Central memory CD4-positive, alpha-beta T cell (primary cell): ENCODE measurements at places on chromosomes 11 and 22.

DNA sequence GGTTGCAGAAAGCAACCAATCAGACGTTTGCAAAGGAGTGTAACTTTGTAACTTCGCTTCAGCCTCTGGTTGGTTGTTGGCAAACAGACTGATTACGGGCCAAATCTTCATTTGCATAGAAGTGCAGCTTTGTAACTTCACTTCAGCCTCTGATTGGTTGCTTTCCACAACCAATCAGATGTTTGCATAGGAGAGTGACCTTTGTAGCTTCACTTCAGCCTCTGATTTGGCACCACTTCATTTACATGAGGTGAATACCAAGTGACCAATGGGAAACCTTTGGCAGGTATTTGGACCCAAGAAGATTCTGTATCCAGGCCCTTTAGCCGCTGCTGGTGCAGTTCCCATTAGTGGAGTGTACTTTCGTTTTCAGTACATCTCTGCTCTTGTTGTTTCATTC, 16.0 kb downstream of the USP47 start:
- DNase-seq = peak; percentile 31

DNA sequence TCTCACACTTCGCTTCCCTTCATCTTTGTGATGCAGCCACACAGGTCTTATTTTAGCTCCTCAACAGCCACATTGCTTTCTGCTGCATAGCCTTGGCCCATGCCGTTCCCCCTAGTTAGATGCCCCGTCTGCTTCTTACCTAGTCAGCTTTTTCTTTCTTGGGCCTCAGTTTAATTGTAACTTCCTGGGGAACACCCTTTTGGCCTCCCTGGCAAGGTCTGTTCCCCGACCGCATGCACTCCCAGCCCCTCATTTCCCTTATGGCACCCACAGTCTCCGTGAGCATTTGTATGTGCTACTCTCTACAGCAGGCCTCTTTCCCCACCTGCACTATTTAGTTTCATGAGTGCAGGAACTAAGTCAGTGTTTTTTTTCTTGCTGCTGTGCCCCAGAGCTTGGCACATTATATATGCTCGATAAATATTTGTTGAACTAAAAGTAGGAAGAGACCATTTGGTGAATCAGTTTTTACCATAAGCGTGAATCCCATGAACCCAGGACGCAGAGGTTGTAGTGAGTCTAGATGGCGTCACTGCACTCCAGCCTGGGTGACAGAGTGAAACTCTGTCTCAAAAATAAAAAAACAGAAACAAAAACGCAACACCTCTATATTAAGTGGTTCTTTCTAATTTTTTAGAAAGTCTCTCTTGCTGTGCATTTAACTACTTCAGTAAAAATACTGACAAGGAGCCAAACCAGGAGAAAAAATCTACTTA, 38.5 kb downstream of the TNRC6B start:
- peak; percentile 55 for DNase-seq

GRCh38 chr11:336659-337198, 16.1 kb upstream of the IFITM3 start:
- no peak for DNase-seq

DNA sequence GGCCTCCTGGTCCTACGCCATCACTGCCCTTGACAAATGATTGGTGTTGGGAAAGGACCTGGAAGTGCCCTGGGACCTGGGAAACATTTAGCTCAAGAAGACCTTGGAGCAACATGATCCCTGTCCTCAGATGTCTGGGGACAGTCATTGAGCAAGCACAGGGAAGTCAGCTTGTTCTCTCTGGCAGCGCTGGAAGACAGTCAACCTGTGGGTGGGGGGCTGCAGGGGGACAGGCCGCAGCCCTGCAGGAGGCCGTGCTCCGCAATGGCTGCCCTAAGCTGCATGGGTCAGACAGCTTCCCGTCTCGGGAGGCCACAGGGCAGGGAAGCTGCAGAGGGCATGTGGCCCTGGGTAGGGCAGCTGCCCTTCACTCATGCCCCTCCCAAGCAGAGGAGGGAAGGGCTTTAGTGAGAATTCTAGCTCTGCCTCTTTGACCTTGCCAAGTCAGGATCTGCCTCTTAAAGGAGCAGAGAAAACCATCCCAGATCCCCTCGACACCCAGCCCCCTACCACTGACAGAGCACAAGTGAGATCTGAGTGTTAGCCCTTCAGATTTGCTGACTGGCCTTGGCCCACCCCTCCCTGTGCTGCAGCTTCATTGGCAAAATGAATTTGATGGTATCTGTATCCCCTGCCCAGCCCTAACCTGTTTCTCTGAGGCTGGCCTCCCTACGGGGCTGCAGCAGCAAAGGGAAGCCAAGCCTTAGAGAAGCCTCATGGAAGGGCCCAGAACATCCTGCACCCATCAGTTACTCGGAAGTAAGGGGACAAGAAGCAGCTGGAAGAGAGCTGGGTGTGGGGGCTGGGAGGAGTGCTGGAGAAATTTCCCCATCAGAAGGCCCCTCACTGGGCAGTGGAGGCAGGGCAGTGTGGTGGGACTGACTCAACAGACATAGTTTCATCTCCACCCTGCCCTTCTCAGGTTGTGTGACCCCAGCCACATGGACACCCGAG, 6.2 kb upstream of the SREBF2 start:
- no peak for DNase-seq

DNA sequence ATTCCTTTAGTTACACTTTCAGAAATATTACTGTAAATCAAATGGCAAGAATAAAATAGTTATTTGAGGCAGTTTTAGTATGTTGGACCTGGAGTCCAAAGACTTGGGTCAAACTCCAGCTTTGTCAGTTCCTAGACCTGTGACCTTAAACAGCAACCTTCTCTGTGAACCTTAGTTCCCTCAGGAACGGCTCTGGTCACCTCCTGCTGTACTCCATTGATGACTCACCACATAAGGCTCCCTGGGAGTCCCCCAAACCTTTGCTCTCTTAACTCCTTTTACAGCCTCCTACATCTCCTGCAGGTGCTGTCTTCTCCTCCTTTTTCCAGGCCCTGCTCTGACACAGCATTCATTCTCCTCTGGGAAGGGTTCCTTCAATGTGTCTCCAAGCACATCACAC, 29.1 kb downstream of the LIMK2 start:
- no peak for DNase-seq

DNA sequence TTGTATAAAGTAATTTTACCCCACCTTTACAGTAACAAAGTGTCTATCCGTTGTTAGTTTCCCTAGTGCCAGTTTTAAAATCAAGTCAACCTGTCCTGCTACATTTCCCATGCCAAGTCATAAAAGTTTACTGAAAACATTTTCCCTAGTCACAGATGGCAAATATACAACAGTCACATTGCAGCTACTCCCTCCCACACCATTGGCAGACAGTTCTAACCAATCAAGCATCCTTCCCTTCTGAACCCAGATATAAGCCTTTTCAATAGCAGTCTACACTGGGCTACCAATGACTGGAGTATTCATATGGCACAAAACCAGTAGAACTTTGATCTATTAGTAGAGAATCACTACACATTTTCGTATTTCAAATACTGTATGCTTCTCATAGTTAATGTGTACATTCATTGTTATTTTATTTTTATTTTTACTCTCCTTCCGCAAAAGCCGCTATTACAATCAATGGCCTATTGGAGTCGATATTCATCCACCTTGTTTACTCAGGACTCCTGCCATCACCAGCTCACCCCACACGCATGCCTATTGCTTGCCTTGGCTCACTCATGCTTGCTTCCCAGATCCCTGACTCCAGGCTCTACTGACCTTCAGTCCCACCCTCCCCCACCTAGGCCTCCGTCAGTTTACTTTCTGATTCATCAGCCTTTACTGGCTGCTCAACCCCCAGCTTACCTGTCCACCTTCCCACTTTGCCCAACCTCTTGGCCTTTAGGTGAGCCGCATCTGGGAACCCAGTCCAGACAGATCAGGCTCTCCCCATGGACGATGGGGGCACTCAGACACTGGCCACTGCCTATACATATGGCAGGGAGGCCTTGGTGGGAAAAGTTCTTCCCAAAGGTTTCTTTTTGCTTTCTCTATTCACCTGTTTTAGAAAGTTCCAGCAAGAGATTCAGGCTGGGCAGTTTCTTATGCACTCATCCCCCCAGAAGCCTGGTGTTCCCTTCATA, 408.4 kb downstream of the SOX6 start:
- no peak for DNase-seq

DNA sequence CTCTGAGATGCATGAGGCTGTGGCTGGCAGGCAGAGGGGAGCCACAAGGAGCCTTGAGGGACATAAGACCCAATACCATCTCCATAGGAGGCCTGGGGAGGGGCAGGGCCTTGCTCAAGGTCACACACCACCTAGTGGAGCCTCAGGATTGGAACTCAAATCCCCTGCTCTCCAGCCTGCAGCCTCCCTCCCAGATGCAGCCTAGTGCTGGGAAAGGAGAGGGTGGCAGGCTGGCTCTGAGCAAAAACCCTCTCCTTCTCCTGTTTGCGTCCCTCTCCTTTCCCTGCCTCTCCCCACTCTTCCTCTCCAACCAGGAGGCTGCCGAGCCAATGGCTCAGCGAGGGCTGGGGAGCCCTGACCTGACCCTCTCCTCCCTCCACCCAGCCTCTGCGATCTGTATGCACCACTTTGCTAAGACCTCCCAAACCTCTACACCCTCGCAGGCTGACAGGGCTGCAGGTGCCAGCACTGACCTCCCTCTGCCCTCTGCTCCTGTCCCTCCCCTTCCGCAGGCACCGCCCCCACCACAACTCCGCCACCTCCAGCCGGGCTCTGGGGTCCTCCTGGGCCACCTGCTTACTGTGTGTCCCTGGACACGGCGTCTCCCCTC, 14.7 kb downstream of the IGLL1 start:
- DNase-seq = no peak

- no peak for DNase-seq
Measured at GRCh38 chr11:79059141-79059540, 381.7 kb downstream of the TENM4 start.

DNA sequence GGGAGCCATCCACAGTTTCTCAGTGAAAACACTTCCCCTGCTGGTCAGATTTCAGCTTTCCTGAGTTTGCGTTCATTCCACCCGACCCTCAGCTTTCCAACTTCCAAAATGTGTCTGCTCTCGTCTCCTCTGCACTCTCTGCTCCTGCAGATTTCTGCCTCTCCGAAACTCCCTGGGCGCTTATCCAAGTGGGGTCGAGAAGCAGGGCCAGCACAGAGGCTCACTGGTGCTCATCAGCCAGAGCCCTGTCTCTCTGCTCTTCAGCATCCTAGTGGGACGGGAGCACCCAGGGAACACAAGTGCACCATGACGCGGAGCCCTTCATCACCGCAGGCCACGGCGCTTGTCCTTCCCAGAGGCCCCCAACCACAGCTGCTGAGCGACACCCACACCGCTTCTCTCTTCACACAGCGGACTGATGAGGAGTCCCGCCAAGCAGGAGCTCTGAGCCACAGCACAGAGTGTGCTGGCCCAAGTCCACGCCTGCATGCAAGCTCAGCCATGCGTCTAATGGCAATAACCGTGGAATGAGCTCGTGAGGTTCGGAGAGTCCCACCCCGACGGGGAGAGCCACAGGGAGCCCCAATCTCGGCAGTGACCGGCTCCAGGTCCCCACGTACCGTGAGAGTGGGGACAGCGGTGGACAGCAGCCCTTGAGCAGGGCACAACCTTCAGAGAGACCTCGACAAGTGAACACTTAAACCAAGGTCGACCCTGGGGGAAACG, 27.9 kb upstream of the MOB2 start:
- DNase-seq = no peak

DNA sequence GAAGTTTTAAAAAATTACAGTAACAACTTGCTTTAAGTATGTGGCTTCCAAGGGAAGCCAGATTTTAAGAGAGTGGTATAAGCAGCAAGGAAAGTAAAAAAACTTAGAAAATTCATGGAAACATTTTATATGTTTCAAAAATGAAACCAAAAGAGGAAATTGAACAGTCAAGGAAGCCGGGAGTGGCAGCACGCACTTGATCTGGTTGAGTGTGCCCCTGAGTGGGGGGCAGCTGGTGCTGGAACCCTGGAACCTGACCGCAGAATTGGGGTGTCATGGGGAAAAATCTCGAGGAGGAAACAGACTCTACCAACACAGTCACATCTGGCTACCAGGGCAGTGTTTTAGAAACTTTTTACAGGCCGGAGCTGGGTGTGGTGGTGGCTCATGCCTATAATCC, 14.0 kb downstream of the MICALL1 start:
- DNase-seq = no peak

GRCh38 chr11:64223001-64223651, 2.9 kb downstream of the TRPT1 start:
- DNase-seq = no peak

DNA sequence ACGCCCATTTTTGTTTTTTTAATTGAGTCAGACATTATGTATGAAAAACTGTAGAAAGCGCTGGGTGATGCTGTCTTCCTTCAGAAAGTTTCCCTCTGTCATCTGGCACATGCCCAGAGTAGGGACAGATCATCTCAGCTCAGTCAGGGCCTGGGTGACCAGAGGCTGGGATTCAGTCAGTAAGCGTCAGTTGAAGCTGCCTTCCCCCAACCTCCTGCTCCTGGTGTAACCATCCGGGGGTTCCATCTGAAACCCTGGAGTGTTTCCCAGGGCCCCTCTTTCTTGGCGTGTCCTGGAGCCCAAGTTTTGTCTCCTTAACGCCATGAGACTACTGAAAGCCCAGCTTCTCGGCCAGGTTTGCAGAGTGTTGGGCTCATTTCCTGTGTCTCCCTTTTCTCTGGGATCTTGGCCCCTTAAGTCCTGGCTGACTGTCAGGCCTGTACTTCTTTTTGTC, 10.7 kb downstream of the PPFIA1 start:
- DNase-seq = no peak

DNA sequence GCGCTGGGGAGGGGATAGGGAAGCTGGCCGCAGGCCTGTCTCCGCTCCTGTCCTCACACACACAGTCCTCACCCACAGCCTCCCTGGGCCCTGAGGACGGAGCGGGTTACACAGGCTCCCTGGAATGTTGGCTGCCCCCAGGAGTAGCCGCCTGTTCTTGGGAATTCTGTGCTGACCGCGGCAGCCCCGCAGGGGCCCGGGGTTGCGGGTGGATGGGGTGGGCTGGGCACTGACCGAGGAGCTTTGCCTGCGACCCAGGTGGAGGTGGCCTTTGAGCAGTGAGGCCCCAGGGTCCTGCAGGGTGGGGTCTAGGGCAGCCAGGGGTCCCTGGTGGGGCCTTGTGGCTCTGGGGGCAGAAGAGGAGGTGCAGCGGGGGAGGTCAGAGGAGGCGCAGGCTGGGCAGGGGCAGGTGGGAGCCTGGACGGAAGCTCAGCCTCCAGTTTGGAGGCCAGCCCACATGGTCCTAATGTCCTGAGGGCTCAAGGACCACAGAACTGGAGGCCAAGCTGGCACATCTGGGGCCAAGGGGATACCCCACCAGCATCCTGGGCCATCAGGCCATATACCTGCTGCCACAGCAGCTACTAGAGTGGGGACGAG, 6.6 kb upstream of the MRGPRG start:
- DNase-seq = no peak

DNA sequence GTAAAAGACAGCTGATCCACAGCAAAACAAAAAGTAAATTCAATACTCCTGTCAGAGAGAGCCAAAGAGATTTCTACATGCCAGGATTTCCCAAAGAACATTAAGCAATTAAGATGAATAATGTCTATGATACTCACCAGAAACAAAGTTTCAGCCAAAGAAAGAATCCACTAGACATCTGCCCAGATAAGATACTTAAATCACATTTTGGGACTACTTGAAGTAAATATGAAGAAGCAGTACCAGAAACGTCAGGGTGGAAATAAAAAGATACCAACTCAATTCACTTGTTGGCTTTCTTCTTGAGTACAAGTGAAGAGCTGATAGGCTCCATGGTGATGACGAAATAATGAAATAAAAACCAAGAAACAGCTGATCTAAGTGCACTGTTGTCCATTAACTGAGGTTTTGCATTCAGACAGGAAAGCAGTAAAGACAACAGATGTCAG, 31.6 kb upstream of the ARHGAP32 start:
- DNase-seq = no peak

- DNase-seq = no peak
Measured at GRCh38 chr22:40056154-40056553, 61.4 kb downstream of the FAM83F start.

- no peak for DNase-seq
Measured at GRCh38 chr22:29916007-29916544, 33.1 kb downstream of the MTMR3 start.
